ENCODE measurements at places on chromosomes 4 and X.

GRCh38 chrX:141642979-141643378, 53.5 kb downstream of the SPANXA2 start:
- DNase-seq: no peak

DNA sequence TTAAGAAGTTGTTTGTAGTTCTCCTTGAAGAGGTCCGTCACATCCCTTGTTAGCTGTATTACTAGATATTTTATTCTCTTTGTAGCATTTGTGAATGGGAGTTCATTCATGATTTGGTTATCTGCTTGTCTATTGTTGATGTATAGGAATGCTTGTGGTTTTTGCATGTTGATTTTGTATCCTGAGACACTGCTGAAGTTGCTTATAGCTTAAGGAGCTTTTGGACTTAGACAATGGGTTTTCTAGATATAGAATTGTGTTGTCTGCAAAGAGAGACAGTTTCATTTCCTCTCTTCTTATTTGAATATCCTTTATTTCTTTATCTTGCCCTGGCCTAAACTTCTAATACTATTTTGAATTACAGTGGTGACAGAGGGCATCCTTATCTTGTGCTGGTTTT, 52.1 kb upstream of the GRID2 start:
- no peak for DNase-seq

DNA sequence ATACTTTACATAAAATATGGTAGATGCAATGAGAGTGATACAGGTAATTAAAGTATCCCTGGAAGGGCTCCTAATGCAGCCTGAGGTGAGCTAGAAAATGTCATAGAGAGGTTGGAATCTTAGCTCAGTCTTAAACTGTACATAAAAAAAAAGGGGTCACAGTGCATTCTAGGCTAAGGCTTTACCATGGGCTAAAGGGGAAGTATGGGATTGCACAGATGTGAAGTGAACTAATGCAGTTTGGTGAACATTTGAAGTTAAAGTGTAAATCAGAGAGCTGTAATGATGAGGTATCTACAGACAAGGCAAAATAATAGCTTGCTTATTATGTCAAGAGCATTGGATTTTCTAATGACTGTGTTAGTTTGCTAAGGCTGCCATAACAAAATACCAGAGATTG, 405.9 kb downstream of the ADGRL3 start:
- DNase-seq: no peak

GRCh38 chrX:149021159-149021558, 483.9 kb downstream of the IDS start:
- no peak for DNase-seq

- DNase-seq: no peak
Measured at GRCh38 chr4:168335621-168336020, 17.1 kb upstream of the DDX60 start.

- peak; percentile 19 for DNase-seq
Measured at GRCh38 chr4:72314869-72315268, 254.2 kb downstream of the ADAMTS3 start.

DNA sequence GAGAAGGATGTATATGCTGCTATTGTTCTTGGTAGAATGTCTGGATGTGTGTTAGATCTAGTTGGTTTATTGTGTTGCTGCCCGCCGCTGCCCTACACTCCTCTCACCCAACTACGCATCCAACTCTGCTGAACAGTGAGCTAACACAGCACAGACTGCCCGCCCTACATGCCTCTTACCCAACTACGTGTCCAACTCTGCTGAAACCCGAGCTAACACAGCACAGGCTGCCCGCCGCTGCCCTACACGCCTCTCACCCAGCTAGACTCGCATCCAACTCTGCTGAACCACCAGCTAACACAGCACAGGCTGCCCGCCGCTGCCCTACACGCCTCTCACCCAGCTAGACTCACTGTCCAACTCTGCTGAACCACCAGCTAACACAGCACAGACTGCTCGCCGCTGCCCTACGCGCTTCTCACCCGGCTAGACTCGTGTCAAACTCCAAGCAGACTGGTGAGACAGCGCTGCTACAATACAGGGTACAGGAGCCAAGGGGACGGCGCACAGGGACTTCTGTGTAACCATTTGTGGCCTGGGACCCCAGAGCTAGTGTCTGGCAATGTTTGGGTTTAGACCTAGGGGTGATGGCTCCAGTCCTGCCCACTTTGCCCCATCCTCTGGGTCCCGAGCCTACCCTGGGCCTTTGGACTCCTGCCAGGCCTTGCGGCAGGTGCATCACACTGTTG, 11.6 kb upstream of the CTBP1 start:
- no peak for DNase-seq

GRCh38 chr4:24252121-24252520, 332.2 kb downstream of the DHX15 start:
- no peak for DNase-seq

DNA sequence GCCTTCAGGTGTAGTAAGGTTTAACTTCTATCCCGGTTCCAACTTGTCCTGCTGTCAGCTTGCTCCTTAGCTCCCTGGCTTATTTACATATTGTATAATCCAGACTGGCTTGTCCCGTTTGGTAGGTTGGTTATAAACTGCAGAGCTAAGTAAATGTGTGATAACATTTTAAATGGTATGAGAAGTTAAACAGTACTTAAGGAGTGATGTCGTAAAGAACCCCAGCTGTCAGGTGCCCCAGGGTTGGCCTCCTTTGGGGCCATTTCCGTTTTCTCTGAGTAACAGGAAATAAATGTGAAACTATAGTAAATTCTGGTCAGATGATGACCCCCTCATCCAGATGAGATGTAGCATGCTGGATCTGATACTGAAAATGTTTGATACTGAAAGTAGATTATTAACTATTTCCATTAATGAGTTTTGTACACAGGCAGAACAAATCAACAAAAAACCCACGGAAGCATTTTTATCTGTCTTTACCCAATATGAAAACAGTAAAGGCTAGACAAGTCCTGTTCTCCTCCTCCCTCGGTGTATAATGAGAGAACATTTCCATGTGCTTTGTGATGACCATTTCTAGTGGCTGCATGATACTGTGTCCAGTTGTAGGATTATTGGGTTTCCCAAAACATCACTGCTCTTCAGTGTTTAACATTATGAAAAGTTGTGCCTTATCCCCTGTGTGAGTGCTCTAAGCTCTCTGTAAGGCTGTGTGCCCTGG, 22.4 kb downstream of the GAB1 start:
- no peak for DNase-seq

DNA sequence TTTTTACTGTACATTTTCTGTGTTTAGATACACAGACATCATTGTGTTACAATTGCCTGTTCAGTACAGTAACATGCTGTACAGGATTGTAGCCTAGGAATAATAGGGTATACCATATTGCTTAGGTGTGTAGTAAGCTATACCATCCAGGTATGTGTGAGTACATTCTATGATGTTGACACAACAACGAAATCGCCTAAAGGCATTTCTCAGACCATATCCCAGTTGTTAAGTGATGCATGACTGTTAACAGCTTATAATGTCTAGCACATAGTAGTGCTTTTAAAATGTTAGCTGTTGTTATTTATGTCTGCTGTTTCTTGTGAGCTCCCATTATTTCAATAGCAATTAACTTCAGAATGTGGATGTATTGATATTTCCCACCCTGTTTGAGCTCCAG, 4.5 kb downstream of the PRRG1 start:
- DNase-seq: no peak

DNA sequence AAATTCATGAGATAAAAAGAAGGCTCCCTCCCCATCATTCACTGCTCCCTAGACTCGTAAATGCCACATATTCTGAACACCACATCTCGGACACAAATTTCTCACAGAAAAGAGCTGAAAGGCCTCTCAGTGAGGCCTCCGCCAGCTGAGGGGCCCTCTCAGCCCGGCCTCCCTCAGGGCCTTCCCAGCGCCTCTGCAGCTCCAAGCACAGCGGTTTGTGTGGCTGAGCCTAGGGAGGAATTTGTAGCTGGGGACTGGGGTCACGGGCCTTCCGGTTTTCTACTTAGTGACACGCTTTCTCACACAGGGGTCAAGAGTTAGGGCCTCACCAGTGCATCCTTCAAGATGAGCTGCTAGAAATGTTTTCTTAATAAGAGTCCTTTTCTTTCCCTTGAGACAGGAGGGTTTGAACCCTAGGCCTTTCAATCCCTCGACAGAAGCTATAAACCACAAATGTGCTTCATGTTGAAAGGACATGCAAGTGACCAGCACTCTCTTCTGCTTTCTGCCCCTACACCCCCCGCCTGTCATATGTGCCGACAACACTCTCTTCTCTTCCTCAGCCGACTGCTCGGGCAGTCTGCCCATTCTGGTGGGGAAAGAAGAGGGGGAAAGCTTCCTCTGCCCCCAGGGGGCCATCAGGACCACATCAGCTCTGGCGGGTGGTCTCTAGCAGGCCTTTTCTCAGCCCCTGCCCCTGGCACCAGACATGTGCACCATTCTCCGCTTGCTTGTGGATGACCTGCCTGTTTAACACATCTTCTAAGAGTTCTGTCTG, 104.9 kb downstream of the CHIC2 start:
- no peak for DNase-seq

GRCh38 chr4:82715731-82716617, 82.6 kb downstream of the SCD5 start:
- no peak for DNase-seq

- DNase-seq: no peak
Measured at GRCh38 chr4:147220833-147221232, 260.1 kb upstream of the EDNRA start.

DNA sequence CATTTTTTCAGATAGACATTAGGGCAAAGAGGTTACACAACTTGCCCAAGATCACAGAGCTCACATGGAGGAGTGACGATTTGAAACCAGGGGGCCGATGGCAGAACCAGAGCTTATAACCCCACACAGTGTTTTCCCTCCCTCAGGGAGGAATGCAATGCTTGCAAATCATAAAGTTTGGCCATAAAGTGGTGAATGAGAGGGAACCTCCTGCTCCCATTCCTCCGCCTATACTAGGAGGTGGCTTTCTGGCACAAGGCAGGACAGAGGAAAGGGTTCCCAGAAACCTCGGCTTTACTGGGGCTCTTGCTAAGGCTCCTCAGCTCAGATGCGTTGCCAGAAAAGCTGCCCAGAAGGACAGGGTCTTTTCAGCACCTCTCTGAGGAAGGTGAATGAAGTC, 19.3 kb downstream of the TMEM154 start:
- DNase-seq: no peak

DNA sequence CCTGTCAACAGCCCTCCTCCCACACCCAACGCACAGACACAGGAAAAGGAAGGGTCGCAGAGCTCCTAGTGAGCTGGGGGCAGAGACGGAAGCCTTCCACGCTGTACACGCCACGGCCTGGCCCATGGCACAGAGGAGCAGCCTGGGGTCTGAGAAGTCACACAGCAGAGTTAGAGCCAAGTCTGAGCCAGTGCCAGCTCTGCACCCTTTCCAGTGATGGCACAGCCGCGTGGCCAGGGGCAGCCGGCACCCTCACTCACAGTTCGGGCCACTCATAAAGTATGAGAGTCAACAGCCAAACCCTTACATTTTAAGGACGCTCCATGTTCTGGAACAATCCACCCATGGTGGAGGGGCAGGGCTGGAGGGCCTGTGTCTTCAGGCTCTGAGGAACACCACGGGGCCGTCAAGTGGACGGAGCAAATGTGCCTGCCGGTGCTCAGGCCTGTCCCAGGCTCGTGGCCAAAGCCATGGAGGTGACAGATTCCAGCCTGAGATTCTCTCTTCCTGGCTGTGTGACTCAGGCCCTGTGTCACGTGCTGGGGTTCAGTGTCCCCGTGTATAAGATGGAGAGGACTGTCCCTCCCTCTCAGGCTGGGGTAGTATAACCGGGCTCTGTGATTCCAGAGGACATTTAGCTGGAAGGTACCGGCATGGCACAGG, 91.2 kb downstream of the ABLIM2 start:
- no peak for DNase-seq

DNA sequence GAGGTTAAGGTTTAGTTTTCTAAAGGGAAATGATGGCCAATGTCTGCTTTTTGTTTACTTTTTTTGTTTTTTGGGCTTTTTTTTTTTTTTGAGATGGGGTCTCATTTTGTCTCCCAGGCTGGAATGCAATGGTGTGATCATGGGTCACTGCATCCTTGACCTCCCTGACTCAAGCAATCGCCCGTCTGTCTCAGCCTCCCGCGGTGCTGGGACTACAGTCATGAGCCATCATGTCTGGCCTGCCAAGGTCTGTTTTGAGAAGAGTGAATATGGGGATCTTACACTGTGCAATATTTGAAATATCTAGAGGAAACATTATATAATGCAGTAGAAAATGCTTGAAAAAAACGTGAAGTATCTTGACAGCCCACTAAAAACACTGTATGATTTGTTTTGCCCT, 162.5 kb downstream of the GASK1B start:
- no peak for DNase-seq

DNA sequence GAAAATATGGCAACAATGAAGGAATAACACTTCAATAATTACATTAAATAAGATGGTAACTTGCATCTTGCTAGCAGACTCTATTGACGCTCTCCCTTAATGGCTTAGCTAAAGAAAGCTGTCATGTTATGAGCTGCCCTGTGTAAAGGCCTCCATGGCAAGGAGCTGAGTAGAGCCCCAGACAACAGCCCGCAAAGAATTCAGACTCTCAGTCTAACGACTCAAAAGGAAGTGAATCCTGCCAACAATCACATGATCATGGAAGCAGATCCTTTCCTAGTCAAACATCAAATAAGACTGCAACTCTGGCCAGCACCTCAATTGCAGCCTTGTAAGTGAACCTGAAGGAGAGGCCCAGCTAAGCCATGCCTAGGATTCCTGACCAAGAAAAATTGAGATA, 157.6 kb downstream of the MAB21L2 start:
- DNase-seq: no peak

DNA sequence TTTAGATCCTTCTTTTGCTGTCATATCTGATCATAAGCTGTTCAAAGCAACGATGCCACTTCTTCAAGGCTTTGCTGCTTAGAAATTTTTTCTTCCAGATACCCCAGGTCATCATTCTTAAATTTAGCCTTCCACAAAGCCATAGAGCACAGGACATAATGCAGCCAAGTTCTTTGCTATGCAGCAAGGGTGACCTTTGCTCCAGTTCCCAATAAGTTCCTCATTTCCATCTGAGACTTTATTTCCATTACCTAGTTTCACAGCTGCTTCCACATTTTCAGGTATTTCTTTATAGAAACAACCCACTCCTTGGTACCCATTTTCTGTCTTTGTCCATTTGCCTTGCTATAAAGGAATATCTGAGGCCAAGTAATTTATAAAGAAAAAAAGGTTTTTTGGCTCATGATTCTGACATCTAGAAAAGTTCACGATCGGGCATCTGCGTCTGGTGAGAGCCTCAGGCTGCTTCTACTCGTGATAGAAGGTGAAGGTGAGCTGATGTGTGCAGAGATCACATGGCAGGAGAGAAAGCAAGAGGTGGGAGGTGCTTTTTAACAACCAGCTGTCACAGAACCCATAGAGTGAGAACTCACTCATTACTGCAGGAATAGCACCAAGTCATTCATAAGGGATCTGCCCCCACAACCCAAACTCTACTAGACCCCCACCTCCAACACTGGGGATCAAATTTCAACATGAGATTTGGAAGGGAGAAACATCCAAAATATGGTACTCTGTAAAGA, 11.8 kb upstream of the TASL start:
- no peak for DNase-seq

- DNase-seq: no peak
Measured at GRCh38 chr4:132218406-132218805, 930.7 kb upstream of the PCDH10 start.
